ENCODE measurements at places on chromosomes 16 and 17.

GRCh38 chr16:78509965-78510364 lies 410.5 kb downstream of the WWOX start:
- no peak for DNase-seq

GRCh38 chr17:76333673-76334505 lies 19.8 kb downstream of the PRPSAP1 start:
- DNase-seq: no peak

- DNase-seq: no peak
Measured at GRCh38 chr16:47045459-47045858, 72.0 kb upstream of the DNAJA2 start.

DNA sequence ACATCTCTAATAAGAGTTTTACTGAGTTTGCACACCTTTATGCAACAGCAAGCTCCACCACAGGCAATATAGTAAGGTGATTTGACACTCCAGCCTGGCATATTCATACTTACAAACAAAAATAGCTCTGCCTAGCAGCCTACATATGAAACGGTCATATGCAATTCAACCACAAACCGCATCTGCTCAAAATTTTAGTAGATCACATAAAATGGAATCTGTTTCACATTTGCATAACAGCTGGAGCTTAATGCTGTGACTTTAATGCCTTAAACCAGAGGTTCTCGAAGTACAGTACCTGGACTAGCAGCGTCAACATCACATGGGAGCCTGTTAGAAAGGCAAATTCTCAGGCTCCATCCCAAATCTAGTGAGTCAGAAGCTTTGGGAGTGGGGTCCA lies 578.4 kb downstream of the CDH11 start:
- no peak for DNase-seq

DNA sequence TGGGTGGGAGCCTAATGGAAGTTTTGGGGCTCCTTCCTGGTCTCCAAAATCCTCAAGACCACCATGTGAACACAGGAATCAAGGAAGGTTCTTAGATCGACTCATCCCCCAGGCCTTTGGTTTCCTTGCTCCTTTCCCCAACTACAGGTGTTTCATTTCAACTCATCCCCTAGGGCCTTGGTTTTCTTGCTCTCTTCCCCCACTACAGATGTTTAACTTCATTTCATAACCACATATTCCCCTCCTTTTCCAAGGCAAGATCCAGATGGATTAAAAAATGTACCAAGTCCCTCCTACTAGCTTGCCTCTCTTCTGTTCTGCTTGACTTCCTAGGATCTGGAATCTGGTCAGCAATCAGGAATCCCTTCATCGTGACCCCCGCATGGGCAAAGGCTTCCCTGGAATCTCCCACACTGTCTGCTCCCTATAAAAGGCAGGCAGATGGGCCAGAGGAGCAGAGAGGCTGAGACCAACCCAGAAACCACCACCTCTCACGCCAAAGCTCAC lies at the start of gene CCL11:
CCL11 (plus strand) TSS at position 457 of the 507 bp plus-strand sequence. CDS start 67 bp downstream, outside the sequence.
- no peak for DNase-seq

DNA sequence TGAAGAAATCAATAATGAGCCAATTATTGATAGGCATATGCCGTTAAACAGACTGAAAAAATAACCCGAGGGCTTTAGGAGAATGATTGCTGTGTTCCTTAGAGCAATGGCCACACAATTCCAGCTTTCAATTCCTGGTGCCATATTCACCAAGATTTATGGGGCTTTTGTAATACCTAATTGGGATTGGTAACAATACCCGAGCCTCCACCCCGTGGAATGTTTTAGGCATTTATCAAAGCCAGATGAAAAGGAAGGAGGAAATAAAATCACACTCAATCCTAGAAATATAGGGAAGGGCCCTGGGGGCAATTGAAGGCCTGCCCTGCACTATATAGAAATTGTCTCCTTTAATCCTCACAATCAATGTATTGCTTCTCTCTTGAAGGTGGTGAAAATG lies 42.1 kb upstream of the MLYCD start:
- DNase-seq: no peak

DNA sequence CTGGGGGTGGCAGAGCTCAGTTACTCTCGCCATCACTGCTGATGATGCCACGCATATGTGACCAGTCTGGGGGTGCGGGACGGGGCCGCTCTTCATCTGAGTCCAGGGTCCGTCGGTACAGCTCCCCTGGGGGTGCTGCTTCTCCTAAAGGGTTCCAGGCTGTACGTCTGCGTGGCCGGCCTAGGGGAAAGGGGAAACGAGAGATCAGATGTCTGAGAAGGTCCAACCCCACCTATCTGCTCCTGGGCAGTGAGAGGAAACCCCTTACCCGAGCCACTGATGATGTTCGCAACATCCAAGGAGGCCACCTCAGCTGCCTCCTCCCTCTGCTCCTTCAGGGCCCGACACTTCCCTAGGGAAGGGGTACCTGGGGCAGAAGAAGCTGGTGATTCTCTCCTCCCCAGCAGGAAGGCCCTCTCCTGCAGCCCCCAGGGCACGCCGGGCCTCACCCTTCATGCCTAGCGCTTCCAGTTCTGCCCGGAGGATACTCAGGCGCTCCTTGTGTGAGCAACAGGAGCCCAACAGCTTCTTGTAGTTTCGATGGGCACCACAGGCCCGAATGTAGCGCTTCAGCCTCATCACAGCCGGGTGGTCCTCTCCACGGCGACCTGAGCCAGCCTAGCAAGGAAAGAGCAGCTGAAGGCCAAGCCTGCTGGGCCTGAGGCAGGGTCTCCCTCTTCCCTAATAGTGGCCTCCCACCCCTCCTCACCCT lies 2.1 kb downstream of the HIRIP3 start:
- DNase-seq: no peak

- no peak for DNase-seq
Measured at GRCh38 chr17:27504188-27504995, 48.1 kb downstream of the KSR1 start.
